ENCODE measurements at places on chromosomes 11 and 22.

GRCh38 chr11:127362754-127363308 lies 362.3 kb upstream of the KIRREL3 start:
- no peak for DNase-seq

DNA sequence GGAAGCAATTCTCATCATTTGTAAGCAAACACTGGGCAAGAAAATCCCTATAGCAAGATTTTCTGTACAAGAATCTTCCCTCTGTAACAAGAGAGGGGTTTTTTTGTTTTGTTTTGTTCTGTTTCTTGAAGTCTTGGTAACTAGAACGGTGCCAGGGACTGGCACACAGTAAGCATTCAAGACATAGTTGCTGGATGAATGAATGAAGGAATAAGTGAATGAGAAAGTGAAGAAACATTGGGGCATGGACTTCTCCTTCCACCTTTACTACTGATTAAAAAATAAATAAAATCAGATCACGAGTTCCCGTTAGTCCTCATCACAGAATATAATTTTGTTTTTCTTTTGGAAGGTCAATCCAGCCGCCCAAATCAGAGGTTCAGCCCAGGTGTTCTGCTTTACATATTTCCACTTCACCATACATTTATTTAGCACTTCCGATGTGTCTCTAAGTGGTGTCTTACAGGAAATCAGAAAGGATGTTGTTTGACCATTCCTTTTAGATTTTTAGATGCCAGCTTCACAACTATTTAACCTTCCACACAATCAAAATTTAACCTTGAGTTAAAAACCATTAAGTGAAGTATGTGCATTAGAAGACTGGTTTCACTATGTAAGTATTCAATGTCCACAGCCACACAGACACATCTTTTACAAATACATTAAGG lies 281.2 kb downstream of the CADM1 start:
- DNase-seq, result no peak

- no peak for DNase-seq
Measured at GRCh38 chr22:37545703-37546436, 14.4 kb upstream of the CDC42EP1 start.

GRCh38 chr11:61961570-61962212 lies 5.7 kb downstream of the FTH1 start:
- DNase-seq, result no peak

DNA sequence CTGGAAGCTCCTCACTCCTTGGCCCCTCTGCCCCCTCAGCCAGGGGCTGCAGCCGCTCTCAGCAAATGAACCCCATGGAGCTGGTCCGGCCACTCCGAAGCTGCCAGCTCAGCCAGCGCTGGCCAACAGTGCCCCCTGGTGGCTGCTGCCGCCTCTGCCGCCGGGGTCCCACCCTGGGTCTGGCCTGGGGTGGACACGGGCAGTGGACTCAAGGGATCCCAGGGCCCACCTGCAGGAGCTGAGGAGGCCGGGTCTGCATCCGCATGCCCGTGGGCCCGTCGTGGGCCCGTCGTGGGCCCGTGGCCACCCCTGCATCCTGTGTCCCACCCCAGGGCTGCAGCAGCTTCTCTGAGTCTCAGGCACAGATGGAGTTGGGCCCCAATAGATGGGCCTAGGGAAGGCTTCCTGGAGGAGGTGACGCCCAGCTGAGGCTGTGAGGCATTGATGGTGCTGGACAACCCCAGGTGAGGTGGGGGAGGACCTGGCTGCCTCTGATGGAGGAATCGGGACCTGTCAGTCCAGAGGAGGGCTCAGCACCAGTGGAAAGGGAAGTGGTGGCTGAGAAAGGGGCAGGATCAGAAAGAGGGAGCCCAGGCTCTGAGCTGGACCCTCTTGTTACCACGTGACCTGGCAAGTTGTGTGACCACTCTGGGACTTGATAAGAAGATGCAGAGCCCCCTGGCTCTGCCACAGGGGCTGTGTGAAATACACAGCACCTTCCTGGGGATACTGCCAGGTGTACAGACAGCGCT lies 522.3 kb downstream of the BRD1 start:
- DNase-seq, result peak; percentile 34

All from stimulated activated CD4-positive, alpha-beta T cell treated with anti-CD3 and anti-CD28 coated beads, Interleukin-2, amount 100 ng/mL, for 4 hours (primary cell).